Endothelial cell of umbilical vein (primary cell): ENCODE measurements at places on chromosomes 6 and 20. TPM values are rescaled to one million over a fixed set of nuclear protein-coding genes. Genes with fewer than 3 reads are reported as not detected.

Gene SOX12
- 5.7 and 6.2 TPM in 2 replicates for polyA plus RNA-seq

GRCh38 chr6:169844946-169845345, 93.5 kb downstream of the ERMARD start:
- no peak for DNase-seq

DNA sequence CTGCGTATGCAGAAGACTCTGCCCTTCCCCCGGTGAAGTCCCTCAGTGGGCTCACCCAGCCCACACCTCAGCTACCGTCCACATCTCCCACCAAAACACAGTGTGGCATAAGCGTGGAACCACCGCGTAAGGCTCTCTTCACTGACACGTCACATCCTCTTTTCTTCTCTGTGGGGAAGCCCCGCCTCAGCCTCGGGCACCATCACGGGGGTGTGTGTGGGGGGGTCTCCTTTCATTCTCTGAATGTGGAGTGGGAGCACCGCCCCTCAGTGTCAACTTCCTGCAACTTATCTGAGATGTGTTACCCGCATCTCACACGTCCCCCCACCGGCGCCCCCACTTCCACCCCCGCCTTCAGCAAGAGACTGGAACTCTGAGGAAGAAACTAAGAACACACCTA, 388.4 kb upstream of the JARID2 start:
- no peak for DNase-seq

DNA sequence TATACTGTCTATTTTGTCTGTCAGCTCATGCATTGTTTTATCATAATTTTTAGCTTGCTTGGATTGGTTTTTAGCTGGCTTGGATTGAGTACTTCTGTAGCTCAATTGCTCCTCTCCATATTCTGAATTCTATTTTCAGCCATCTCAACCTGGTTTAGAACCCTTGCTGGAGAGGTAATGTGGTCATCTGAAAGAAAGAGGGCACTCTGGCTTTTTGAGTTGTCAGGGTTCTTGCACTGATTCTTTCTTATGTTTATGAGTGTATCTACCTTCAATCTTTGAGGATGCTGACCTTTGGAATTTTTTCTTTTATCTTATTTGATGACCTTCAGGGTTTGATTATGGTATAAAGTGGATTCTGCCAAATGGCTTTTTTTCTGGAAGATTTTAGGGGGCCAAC, 632.7 kb upstream of the ID4 start:
- DNase-seq, result no peak
